Islet precursor cell (in vitro differentiated cells): ENCODE measurements at places on chromosomes 16 and 17.
A peak's percentile ranks its signal among the peaks of the same experiment; 100 is the strongest.

DNA sequence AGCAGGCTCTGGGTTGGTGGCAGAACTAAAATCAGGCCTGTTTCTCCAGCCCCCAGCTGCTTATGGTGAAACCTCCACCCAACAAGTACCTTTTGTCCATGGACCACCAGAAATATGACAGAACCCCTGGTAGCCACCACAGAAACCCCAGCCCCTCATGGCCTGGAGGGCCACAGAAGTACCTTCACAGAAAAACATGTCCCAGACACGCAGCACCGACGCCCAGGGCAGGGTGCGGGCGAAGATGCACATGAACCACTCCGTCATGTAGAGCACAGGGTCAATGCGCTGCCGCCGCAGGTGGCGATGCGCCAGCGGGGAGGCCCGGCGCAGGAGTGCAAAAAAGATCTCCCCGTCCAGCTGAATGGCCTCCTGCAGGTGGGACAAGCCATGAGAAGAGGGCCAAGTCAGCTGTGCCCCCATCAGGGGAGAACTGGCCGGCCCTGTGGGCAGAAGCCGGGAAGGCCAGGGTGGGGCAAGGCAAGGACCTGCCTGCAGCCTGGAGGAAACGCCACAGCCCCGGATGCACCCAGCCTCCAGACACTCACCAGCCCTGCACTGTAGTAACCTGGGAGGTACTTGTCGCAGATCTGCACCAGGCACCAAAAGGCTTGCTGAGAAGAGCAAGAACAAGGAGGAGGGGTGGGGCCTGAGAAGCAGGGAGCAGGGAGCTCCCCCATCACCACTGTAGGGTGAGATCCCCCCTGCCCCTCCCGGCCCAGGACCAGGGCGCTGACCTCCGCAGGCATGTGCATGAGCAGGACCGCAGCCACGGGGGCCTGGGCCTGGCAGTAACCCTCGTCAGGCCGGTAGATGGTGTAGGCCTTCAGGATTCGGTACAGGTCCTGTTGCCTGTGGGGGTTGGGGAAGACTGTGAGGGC, 4.1 kb upstream of the CD2BP2 start:
- peak; percentile 43 for DNase-seq

GRCh38 chr16:1159973-1160772, 7.3 kb downstream of the CACNA1H start:
- DNase-seq, result no peak

DNA sequence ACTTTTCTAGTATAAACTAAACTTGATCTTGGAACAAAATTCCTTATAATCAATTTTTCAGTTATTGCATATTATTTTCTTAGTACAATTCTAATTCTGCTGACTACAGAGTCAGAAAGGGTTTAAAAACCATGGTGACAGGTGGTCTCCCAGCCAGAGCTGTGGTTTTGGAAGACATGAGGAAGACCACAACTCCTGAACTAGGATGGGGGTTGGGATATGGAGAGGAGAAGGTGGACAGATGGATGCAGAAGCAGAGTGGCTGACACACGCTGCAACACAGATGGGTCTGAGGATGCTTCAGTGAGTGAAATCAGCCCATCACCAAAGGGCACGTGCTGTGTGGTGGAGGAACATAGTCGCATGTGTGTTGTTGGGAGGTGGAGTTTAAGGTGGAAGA, 187.7 kb downstream of the LGALS9B start:
- no peak for DNase-seq

- DNase-seq, result peak; percentile 80
These were observed 3.6 kb upstream of the TMEM92 start for GRCh38 chr17:50270435-50271362.

GRCh38 chr17:59627274-59627673, 7.6 kb downstream of the CLTC start:
- DNase-seq, result no peak

- DNase-seq, result peak; percentile 98
These were observed 97.6 kb downstream of the MRM3 start for GRCh38 chr17:879546-880442.

DNA sequence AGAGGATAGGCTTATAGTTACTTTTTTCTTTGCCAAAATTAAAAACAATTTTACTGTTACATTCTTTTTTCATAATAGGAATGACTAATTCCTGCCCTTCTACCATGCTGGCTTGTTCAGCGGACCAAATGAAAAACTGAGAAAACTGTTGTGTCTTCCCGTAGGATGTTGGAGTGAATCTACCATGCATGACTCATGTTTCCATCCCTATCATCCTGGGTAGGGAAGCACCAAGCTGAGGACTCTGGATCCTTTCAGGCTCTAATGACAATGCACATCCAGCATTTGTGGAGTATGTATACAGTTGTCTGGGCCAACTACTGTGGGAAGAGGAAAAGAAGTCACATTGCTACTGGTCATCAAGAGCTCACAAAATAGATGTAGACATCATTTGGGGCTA, 41.1 kb upstream of the DHX8 start:
- peak; percentile 65 for DNase-seq

DNA sequence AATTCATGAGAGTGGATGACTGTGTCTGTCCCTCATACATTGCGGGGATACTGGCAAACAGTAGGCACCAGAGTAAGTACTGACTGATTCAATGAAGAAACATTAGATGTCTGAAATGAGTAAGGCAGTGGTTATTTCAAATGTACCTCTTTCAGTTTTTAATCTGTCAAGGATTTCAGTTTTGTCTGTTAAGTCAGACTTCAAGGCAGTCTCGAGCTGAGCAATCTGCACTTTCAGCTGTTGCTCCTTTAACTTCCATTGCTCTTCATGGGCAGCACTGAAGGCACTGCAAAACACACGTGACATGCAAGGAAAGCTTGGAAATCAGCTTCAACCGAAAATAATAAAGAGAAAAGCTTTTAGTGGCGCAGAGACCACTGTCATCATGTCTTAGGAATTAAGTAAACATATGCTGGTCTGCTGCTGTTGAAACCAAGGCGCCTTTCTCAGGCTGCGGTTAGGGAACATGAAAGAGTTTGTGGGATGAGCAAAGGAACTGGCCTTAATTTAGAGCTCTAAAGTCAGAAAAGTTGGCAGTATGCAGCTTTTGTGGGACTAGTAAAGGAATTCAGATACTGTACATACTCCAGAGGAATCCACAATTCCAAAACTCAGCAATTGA, 38.8 kb downstream of the RPGRIP1L start:
- DNase-seq, result no peak

- no peak for DNase-seq
These were observed 5.7 kb downstream of the SULT1A1 start for GRCh38 chr16:28604186-28604565.

DNA sequence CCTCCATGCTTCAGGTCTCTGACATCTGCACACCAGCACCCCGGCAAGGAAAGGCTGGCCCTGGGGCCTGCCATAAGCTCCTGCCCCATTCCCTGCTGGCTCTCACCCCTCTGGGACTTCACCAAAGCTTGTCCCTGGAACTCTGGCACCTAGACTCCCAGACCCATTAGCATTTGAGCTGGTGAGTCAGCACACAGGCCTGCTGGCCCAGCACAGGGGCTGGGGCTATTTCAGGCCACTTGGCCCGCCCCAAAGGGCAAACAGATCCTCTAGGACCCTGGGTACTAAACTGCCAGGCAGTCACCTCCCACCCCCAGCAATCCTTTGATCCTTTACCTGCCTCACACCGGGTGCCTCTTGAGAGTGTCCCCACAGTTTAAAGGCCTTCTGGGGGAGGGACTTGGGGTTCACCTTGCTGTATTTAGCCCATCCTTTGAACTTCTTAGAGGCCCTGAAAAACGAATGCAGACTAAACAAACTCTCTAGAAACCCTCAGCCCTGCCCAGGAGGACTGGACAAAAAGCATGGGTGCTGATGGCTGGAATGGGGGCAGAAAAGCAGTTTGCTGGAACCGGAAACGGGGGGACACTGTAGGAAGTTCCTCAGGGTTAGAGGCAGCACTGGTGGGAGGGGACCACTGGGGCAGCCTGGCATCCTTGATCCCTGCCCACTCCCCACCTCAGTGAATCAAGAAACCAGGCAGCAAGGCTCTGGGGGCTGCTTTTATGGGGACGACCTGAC, 3.2 kb upstream of the SAMD14 start:
- peak; percentile 96 for DNase-seq

- DNase-seq, result no peak
These were observed 636.7 kb upstream of the KIF2B start for GRCh38 chr17:53186001-53186400.

GRCh38 chr17:9999919-10000695, 95.0 kb upstream of the RCVRN start:
- DNase-seq, result no peak

GRCh38 chr17:41618341-41619035, 5.9 kb downstream of the KRT17 start:
- DNase-seq, result peak; percentile 66

DNA sequence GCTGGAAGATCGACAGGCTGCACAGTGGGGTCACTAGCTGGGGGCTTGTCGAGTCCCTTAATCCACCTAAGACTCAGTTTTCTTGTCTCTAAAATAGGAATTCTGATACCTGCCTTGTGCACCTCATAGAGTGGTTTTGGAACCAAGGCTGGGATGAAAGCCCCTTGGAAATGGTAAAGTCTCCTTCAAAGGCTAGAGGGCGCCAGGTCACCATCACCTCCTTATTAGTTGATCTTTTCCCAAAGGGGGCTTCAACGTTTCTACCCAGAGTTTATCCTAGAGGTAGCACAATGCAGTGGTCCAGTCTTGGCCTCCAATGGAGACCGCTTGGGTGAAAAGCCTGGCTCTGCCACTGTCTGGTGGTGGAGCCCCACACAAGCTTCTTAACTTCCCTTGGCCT, 158.2 kb downstream of the AIPL1 start:
- DNase-seq, result no peak

DNA sequence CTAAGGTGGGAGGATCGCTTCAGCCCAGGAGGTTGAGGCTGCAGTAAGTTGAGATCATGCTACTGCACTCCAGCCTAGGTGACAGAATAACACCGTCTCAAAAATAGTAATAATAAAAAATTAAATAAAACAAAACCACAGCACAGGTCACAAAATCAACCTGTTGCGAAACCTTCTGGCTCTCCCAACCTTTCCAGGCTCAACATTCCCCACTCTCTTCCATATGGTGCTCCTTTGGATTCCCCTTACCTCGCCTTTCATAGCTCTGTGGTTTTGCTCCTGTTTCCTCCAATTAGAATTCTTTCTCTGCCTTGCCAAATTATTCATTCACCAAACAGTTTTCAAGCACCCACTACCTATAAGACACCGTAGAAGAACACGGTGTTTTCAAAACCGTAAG, 4.7 kb downstream of the ZDHHC7 start:
- DNase-seq, result no peak

GRCh38 chr16:20866801-20867200, 33.4 kb downstream of the DCUN1D3 start:
- no peak for DNase-seq

DNA sequence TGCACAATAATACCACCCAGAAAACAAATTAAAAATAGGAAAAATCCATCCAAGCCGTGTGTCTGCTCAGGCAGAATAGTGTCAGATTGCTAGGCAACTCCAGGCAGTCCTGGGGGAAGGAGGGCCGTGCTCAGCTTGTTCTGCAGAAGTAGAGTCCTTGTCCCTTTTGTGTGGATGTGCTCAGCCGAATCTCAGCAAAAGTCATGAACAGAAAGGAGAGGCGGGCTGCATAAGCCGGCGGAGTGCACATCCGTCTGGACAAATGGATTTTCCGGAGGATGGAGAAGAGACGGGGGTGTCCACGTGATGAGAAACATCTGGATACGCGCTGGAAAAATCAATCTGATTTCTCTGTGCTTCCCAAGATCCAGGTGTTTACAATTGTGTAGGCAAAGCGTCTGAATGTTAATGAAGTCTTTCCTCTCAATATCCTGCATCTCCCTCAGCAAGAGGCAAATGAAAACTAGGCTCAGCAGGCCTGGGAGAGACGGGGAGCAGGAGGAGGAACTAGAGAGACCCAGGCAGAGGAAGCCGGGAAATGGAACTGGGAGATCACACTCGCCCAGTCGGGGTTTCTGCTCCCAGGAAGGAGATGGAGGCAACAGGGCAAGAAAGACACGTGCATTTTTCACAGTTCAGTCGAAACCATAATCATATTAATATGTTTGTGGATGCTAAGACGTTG, 7.7 kb upstream of the RBFOX3 start:
- peak; percentile 49 for DNase-seq

DNA sequence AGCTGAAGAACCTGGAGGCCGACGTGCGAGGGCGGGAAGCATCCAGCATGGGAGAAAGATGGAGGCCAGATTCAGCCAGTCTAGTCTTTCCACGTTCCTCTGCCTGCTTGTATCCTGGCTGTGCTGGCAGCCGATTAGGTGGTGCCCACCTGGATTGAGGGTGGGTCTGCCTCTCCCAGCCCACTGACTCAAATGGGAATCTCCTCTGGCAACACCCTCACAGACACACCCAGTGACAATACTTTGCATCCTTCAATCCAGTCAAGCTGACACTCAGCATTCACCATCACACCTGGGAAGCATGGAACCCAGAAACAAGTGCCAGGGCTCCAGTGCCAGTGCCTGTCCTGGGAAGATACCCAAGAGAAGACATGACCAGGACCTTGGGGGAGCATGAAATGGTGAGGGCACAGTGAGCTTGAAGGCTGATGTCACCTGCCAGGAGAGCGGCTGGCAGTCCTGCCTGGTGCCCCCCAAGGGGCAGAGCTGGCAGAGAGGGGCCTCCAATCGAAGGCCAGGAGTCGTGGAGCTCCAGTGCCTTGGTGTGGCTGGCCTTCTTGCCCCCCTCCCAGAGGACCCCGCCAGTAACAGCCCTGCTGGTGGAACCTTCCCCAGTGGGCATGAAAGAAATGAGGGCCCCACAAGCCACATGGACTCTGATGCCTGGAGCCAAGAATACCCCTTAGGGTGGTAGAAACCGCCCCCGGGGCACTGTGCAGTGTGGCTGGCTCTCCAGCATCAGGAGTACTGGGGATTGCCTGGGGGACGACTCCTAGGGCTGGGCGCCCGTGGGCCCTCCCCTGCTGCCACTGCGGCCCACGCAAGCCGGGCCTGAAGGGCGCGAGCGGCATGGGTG, 643 bp upstream of the NPB start:
- no peak for DNase-seq

DNA sequence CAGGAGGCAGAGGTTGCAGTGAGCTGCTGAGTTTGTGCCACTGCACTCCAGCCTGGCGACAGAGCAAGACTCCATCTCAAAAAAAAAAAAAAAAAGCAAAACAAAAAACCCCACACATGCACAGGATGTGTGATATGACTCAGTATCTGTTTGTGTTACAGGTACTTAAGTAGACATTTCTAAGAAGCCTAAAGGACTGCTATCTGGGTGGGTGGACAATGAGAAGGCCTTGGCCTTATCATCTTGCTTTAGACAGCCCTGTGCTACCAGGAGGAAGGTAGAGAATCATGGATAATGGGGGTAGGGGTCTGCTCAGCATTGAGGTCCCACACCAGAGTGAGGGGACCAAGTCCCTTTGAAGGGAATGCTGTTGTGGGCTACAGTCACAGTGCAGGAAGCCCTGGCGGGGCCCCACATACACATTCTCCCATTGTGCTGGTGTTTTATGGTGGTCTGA, 26.7 kb downstream of the PLD6 start:
- DNase-seq, result no peak

DNA sequence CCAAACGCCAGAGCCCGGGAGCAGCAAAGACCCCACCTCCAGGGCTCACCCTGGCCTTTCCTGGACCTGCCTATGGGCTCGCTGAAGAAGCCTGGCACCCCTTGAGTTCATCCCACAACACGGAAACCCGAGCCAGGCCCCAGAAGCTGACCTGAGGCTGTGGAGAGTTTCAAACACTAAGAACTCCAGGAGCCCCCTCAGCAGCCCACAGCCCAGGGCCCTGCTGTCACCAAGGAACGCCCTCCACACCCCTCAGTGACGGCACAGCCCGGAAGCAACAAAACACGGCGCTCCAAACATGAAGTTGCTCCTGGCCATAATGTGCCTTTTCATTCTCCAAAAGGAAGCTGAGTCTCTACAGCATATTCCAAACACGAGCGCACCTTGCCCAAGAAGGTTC, 9.2 kb downstream of the SLC38A10 start:
- no peak for DNase-seq
